ENCODE measurements at places on chromosomes 5 and 9.

DNA sequence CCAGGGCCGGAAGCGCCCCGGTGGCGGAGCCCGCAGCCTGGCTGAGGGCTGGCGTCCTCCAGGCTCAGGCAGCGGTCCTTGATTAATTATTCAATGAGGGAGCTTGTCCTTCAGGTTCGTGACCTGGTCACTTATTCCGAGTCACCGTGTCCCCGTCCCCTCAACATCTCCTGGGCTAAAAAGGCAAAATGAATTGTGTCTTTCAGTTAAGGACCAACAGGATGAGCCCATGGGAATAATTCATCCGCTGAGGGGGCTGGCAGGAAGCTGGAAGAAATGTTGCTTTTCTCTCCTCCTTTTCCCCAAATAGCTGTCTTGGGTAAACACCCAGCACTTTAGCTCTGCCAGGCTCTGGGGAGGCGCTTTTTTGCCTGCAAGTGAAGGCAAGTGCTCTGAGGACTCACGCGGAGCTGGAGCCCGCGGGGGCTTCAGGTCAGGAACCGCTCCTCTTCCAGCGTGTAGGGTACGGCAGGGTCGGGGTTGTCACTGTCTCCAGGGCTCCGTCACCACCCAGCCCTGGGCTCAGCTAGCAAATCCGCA lies 13.1 kb downstream of the KCNT1 start:
- DNase-seq, result no peak

DNA sequence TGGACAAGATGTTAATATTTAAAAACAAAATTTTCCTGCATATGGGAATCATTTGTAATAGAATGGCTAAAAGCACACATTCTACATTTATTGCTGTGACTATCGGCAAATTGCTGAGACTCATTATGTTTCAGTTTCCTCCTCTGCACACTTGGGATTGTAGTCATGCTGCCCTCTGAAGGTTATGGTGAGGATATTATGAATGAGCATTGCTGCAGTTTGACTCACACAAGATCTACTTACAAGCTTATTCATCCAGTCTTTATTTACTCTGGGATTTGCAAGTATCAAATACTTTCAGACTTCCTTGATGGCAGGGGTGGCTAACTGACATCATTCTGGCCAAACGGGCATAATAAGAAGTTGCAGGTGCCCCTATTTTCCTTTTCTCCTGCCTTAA lies 9.5 kb upstream of the NFIL3 start:
- DNase-seq, result no peak

- DNase-seq, result no peak
Observed at GRCh38 chr9:91776409-91777291, 173.4 kb downstream of the ROR2 start.

- no peak for DNase-seq
Observed at GRCh38 chr5:138102454-138103318, 18.9 kb downstream of the WNT8A start.

DNA sequence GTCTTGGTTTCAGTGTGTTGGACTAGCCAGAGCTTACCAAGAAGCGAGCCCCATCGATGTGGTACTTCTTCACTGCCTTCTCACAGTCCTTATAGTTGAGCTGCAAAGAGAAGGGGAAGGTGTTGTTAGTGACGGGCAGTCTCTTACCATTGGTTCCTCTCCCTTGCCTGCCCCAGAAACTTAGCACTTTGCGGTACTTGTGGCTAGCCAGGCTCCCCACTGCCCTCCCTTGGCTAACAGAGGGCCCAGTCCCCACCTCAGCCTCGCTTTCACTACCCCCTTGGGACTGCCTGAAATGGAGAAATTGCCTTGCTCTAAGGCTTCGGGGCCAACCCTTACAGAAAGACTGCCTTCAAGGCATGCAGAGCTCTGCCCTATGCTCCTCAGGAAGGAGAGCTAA lies 4.3 kb downstream of the LCP2 start:
- DNase-seq, result no peak

DNA sequence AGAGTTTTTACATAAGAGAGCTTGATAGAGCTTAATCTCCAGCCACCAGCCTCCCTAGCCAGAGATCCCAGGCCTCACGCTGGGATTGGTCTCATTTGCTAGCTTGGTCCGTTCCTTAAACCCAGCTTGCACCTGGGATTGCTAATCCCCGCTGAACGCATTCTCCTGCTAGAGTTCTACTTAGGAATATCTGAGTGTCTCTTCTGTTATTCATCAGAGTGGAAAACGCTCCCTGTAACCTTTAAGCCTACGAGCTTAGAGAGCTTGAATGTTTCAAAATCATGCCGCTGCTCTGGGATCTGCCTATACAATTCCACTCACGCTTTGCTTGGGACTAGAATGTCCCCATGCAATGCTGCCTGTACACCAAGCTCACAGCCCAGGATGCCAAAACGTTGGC lies 201.8 kb downstream of the NSG2 start:
- DNase-seq, result no peak

GRCh38 chr9:123382653-123383511 lies 26.9 kb downstream of the CRB2 start:
- DNase-seq, result no peak
